ENCODE measurements at places on chromosomes 13 and 19. TPM values are rescaled to one million over a fixed set of nuclear protein-coding genes. Genes with fewer than 3 reads are reported as not detected.

Gene ICAM5
- total RNA-seq, result 0.54 TPM

Gene KRTDAP
- total RNA-seq, result not detected

Gene KIR2DL1
- not detected for total RNA-seq

Gene CEACAM1
- total RNA-seq, result 14.6 TPM

Gene HCST
- 4.8 TPM for total RNA-seq

Gene TMEM86B
- 19.4 TPM for total RNA-seq

Gene SLC5A5
- 0.07 TPM for total RNA-seq

Gene CFD
- 0.79 TPM for total RNA-seq

Gene MEIOSIN
- not detected for total RNA-seq

Gene SHISA2
- total RNA-seq, result not detected

Gene BCAM
- not detected for total RNA-seq

Gene LGI4
- total RNA-seq, result 0.59 TPM

Gene VSTM1
- total RNA-seq, result not detected

Gene ZNF154
- total RNA-seq, result 42.8 TPM

Gene WDR88
- total RNA-seq, result 0.51 TPM

Gene VSIG10L
- total RNA-seq, result 1.7 TPM

Gene PPM1N
- 2.6 TPM for total RNA-seq

Gene AXL
- not detected for total RNA-seq

Gene IGFL1
- not detected for total RNA-seq

Gene LHB
- total RNA-seq, result 1.1 TPM

Gene PROZ
- total RNA-seq, result not detected

Gene MIPEP
- total RNA-seq, result 16.9 TPM

Gene PLPPR2
- total RNA-seq, result 3.8 TPM

Gene STARD13
- total RNA-seq, result 0.10 TPM

Gene EXOSC5
- total RNA-seq, result 16.1 TPM

Gene GJB6
- total RNA-seq, result not detected

Gene CFAP97D2
- not detected for total RNA-seq

Gene OBI1
- total RNA-seq, result 14.8 TPM

Gene S1PR2
- 3.6 TPM for total RNA-seq

Gene KLK8
- not detected for total RNA-seq

Gene B3GNT8
- total RNA-seq, result 0.27 TPM
